NCI-H1092 treated with DMSO at 0.1 percent for 48 hours (cell line): ENCODE measurements at places on chromosomes 16 and 17.

DNA sequence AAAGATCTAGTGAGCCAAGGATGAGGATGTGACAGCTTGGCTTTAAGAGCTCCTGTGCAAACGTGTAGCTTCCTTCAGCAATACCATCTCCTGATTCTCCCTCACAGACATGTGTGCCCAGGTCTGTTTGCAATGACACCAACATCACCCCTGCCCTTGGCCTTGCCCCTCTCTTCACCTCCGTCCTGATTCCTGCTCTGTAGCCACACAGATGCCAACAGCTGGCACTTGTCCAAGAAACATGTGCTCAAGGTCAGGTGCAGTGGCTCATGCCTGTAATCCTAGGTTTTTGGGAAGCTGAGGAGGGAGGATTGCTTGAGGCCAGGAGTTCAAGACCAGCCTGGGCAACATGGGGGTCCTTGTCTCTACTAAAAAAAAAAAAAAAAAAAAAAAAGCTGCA, 103.8 kb upstream of the CRHR1 start:
- no peak for DNase-seq

DNA sequence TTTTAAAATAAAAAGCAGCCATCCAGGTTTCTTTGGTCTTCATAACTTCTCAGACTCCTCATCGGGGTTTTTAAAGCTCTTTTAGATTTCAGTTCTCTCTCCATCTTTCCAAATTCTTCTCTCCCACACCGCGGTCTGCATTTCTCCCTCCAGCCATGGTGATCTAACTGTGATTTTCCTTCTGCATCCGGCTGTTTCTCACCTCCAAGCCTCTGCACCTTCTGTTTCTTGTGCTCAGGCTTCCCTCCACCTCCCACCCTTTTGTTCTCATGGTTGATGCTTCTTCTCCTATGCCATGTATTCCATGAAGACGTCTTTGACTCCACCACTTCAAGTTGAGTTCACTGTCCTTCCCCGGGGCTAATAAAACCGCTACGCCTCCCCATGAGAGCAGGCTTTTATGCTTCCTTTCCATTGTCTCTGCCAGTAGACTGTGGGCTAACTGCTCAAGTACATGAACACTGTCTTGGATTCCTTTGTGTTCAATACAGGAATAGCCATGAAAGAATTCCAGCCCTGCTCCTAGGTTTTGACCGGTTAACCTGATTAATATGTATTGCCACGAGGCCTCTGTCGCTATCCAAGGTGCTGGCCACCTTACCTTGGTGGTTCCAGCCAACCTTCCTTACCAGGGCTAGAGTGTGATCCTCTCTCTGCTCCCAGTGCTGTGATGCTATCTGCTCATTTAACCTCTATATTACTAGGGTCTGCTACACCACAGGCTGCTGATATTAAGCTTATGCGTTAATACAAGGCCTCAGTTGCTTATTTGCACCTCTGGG, 625.1 kb downstream of the HS3ST4 start:
- no peak for DNase-seq

DNA sequence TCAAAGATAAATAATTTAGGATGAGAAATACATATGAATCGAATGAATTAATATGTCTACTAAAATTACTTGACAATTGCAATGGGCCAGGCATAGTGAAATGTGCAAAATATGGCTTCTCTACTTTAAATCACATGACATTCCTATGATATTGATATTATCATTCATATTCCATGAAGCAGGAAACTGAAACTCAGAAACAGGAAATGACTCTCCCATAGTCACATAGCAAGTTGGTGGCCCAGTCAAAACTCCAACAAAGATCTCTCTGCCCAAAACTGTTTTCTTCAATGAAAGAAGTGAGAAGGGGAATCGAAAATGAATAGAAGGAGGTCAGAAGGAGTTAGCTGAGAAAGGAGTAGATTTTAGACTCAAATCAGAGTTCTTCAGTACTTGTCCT, 272.2 kb downstream of the CDH8 start:
- no peak for DNase-seq

DNA sequence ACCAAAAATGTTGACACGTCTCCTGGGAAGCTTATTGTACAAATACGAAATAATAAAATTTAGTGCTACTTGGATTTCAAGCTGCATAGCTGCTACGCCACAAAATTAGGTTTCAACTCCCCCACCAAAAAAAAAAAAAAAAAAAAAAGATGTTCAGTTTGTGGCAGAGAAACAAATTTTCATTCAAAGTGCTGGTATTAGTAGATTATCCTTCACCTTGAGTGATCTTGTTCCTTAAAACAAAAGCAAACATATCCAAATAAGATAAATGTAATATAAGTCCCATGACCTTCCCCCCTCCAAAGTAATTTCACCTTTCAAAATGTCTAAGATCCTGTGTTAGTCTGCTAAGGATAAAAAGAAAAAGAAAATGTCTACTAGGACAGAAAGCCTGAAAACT, 2.2 kb downstream of the TOB1 start:
- DNase-seq, result no peak

DNA sequence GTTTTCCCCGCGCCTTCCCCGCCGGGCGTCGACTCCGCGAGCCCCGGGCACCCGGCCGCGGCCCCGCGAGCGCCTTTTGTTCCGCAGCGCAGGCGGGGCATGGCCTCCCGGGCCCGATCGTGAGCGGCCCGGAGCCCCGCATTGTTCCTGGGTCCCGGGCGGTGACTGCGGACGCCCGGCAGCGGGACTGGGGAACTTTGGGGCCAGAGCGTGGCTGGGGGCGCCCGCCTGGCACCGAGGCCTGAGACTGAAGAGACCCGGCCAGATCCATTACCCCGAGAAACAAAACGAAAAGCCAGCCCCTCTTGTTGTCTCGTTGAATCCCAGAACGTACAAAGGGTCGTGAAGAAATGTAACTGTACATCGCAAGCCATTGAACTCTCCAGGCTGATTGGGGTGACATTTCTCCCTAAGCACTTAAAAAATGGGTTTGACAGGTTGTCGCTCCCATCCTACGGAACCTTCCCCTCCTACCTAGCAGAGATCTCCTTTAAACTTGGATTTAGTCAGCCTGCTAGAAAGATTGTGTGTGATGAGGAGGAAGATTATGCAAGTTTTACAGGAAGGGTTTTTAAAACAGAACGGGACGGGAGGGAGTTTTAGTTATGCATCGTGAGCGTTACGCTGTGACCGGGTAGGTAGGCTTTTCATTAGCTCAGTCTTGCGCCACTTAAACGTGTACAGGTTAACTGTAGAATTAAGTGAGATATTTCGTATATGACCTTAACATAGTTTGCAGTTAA, 825 bp downstream of the METTL9 start:
- peak; percentile 26 for DNase-seq

GRCh38 chr16:13631916-13632315, 288.0 kb upstream of the ERCC4 start:
- no peak for DNase-seq

DNA sequence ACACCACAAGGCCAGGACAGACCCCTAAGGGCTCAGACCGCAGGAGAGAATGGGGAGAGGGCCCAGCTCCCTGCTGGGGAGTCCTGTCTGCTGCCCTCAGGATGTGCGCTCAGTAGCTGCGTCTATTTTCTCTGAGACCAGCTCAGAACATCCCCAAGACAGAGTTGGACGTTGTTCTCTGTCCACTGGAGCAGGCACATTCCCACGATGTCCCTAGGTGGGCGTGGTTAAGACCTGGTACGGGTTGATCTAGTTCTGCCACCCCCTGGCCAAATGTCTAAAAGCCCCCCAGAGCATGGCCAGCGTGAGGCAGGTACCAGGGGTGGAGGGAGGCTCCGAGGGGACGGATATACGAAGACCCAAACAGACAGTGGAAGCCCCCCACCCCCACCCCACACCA, 842 bp upstream of the CALB2 start:
- peak; percentile 26 for DNase-seq

DNA sequence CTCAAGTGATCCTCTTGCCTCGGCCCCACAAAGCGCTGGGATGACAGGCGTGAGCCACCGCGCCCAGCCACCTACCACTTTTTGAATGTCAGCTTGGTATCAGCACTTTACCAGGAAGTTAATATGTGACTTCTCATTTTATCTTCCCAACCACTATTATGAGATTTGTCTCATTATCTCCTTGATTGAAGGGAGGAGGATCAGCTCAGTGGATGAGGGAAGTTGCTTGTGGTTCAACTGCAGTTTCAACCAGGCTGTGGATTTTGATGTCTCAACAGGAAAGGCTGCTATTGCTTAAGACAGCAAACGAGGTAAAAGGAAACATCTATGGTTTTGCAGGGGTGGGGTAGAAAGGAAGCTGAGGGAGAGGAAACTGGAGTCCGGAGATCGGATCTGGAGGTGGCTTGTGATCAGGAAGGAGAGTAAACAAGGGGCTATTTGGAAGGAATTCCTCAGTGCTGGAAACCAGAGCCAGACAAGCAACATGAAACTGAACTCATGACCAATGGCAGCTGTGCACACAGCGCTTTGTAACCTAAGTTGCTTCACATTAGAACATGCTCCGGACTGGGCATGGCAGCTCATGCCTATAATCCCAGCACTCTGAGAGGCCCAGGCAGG, 180.5 kb downstream of the VPS53 start:
- DNase-seq, result no peak

- DNase-seq, result no peak
Measured at GRCh38 chr17:28113269-28113668, 70.8 kb downstream of the NLK start.

DNA sequence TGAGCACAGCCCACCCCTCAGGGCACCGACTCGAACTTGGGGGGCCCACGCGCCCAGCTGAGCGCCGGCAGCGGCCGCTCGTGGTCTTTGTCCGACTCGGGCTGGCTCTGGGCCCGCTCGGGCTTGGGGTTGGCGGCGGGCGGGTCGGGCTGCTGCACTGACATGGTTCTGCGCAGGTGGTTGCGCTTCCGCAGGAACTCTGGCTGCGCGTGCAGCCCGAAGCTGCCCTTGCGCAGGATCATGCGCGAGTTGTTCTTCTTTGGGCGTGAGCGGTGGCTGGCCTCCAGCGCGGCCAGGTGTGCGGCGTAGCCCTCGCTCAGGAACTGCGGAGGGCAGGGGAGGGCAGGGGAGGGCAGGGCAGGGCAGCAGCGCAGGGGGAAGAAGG, 11.1 kb downstream of the PIMREG start:
- DNase-seq, result peak; percentile 26

GRCh38 chr16:79874391-79874790, 273.9 kb upstream of the MAF start:
- DNase-seq, result no peak

DNA sequence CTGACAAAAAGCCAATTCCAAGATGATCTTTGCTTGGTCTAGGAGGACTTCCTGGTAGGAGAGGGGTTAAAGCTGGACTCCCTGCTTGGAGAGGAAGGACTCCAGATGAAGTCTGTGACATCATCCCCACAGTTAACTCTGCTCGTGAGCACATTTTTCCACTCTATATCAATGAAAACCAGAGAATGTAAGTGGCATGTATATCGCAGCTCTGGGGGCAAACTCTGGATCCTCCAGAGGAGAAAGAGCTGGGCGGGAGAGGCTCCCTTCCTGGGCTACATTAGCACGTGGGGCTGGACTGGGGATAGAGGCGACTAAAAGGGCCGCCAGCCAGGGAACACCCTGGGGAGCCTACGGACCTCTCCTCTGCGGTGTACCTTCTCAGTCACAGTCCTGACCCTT, 34.1 kb downstream of the HIC1 start:
- no peak for DNase-seq

- no peak for DNase-seq
Measured at GRCh38 chr17:5873781-5874180, 196.4 kb upstream of the WSCD1 start.

DNA sequence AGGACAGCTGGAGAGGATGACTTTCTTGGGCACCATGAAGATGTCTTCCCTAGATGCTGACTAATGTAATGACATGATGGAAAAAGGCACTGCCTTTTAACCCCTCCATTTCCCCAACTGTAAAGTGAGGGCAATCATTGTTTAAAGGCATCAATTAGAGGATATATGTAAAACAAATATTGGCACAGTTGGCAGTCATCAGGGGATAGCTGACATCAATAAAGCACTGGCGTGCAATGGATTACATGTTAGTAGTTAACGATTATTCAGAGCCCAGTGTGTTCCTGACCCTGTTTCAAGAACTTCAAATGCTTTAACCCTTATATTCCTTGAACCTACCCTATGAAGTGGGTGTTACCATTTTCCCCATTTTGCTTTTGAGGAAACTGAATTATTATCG, 100.7 kb downstream of the TMEM114 start:
- no peak for DNase-seq

DNA sequence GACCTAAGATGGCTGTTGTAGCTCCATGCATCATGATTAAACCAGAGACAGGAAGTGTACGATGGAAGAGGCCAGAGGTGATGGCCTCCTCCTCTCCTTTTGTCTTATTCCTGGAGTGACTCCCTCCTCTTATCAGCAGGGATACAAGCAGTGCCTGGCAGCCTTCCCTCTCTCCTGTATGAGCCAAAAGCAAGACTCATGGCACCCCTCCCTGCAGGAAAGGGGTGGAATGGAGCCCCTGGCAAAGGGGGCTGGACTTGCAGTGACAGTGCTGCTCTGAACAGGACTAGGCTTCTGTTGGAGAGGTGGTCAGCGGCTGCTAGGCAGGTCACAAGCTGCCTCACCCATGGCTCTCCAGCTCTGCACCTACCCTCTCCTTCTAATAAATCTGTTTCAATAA, 8.4 kb downstream of the TXNL4B start:
- DNase-seq, result no peak

GRCh38 chr17:78013683-78014467, 55.4 kb downstream of the TNRC6C start:
- peak; percentile 70 for DNase-seq

GRCh38 chr16:28126684-28127620, 63.4 kb upstream of the GSG1L start:
- DNase-seq, result no peak

- DNase-seq, result no peak
Measured at GRCh38 chr16:86946396-86946795, 368.0 kb downstream of the FOXL1 start.

DNA sequence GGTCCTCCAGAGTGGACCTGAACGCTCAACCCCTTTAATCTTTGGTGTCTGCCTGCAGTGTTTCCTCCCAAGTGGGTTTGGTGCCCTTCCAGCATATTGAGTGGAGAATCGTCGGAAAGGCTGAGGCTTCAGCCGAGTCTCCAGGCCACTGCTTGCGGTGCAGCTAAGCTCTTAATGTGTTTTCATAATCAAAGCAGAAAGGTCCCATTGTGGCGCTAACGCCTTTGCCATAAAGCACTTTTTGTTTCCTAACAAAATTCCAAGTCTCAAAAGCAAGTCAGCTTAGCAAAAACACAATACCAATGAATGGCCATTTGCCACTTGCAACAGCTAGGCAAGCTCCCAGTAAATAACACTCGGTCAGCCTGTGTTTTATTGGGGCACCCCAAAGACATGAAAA, 57.6 kb downstream of the KSR1 start:
- DNase-seq, result no peak

DNA sequence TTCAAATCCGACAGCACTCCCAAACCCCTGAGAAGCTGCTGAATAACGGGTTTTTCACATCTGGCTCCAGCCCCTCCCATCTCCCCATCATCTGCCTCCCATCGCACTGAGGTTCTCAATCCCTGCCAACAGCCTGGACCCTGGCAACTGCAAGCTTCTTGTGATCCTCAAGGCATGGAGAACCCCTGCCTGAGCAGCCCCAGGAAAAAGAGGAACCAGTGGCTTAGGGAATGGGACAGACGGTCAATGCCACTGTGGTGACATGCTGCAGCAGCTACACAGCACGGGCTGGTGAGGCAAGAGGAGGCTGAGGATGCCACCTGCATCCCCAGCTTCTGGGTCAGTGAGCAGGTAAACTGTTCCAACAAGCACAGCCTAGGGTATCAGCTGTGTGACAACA, 3.3 kb upstream of the MBTPS1 start:
- no peak for DNase-seq

GRCh38 chr16:68764862-68765261, 27.8 kb downstream of the CDH1 start:
- DNase-seq, result no peak
